Stimulated activated CD4-positive, alpha-beta T cell treated with anti-CD3 and anti-CD28 coated beads, Interleukin-4, amount 100 ng/mL, for 1 hour (primary cell): ENCODE measurements at places on chromosomes 16 and 17.

GRCh38 chr17:59425085-59425931 lies 93.9 kb downstream of the YPEL2 start:
- DNase-seq, result no peak

- no peak for DNase-seq
Observed at GRCh38 chr17:15323131-15323530, 18.3 kb downstream of the TEKT3 start.

DNA sequence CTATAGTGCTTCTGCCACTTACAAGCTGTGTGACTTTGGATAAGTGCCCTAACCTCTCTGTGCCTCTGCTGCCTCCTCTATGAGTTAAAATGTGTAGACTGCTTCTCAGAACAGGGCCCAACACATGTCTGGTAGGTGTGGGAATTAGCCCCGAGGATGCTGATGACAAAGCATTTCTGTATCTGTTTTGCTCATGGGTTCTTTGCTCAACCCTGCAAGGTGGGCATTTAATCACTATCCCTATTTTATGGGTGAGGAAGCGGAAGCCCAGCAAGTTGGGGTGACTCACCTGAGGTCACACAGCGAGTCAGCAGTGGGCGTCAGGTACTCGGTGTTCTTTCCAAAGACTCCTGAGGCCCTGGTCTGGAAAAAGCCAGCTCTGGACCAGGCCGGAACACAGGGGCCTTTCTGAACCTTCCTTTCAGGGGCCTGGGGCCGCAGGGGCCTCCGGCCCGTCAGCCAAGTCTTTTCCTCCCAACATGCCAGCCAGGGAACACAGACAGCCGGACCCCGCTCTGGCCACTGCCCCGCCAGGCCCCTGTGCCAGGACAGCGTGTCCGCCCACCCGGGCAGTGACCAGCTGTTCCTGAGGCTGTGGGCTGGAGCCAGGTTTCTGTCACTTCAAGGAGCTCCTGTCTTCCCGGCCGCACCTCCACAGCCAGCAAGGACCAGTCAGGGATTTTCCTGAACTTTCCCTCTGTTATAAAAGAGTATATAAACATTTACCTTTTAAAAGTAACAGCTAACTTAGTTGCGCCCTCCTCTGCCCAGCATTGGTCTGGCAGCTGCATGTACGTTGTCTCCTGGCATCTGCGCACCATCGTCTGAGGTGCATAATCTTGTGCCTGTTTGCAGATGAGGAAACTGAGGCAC lies 62.5 kb downstream of the SREBF1 start:
- no peak for DNase-seq

GRCh38 chr17:58686980-58687379 lies 4.9 kb downstream of the TEX14 start:
- DNase-seq, result no peak

- DNase-seq, result no peak
Observed at GRCh38 chr16:30974348-30974747, 10.7 kb upstream of the HSD3B7 start.

- DNase-seq, result peak; percentile 48
Observed at GRCh38 chr17:40540448-40540847, 24.8 kb downstream of the CCR7 start.

- no peak for DNase-seq
Observed at GRCh38 chr16:50573279-50573678, 25.1 kb downstream of the NKD1 start.

GRCh38 chr16:31477220-31478216 lies 5.4 kb upstream of the SLC5A2 start:
- peak; percentile 36 for DNase-seq

- no peak for DNase-seq
Observed at GRCh38 chr16:51141106-51141505, 10.0 kb downstream of the SALL1 start.

DNA sequence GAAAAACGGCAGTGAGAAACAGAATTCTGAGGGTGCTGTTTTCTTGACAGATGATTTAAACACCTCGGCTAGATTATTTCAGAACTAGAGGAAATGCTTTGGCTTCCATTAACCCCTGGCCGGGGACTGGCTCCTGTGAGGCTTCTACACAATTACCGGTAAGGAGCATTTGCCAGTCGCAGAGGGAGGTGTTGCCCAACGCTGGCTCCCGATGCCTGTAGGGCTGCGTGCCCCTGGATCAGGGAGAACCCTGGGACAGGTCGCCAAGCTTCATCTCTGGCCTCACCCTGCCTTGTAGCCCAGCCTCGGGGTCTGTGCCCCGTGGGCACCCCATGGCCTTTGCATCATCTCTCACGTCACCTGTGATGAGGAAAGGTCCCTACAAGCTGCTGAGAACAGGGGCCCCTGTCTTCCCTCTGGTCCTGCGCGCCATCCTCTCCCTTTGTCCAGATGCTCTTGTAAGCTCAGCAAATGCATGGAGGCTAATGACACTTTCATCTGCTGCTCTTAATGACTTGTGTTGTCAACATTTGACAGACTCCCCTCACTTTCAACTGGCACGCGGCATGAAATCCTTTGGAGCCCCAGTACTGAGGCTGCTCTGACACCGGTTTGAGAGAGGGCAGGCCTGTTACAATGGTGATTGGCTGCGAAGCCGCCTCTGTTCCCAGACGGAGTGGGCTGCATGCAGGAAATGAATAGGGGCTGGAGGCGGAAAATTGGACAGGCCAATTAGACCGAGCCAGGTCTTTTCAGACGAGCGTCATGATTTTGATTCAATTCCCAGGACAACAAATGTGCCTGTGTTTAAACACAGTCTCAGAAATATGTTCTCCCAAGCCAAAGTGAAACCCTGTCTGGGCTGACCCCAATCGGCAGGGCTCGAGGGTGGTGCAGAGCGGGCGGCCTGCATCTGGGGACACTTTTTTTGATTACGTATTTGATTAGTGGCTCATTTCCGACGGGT lies 85.5 kb upstream of the DOC2B start:
- no peak for DNase-seq

GRCh38 chr17:77245162-77245926 lies 104.6 kb downstream of the SEC14L1 start:
- DNase-seq, result no peak

DNA sequence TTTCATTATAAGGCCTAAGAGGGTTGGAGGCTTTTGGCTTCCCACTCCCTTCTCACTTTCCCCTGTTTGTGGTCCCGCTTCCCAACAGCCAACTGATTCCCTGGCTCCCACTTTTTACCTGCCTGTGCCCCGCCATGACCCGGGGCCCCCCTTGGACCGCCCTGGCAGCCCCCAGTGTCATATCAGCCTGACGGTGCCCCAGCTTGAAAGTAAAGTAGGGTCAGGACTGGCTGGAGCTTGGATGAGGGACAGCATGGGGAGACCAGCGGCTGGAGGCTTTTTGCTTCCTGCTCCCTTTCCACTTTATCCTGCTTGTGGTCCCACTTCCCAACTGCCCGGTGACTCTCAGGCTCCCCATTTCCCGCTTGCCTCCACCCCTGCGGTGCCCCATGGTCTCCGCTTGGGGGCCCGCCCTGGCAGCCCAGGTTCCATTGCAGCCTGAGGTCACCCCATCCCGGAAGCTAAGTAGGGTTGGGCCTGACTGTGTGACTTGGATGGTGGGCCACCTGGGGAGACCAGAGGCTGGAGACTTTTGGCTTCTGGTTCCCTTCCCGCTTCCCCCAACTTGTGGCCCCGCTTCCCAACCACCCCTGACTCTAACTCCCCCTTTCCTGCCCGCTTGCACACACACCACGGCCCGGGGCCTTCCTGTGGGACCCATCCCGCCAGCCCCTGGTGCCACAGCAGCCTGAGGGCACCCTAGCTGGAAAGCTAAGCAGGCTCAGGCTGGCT lies 2274.7 kb downstream of the TP53TG3F start:
- no peak for DNase-seq

- DNase-seq, result peak; percentile 56
Observed at GRCh38 chr16:3149630-3150345, 15.0 kb downstream of the ZNF213 start.

DNA sequence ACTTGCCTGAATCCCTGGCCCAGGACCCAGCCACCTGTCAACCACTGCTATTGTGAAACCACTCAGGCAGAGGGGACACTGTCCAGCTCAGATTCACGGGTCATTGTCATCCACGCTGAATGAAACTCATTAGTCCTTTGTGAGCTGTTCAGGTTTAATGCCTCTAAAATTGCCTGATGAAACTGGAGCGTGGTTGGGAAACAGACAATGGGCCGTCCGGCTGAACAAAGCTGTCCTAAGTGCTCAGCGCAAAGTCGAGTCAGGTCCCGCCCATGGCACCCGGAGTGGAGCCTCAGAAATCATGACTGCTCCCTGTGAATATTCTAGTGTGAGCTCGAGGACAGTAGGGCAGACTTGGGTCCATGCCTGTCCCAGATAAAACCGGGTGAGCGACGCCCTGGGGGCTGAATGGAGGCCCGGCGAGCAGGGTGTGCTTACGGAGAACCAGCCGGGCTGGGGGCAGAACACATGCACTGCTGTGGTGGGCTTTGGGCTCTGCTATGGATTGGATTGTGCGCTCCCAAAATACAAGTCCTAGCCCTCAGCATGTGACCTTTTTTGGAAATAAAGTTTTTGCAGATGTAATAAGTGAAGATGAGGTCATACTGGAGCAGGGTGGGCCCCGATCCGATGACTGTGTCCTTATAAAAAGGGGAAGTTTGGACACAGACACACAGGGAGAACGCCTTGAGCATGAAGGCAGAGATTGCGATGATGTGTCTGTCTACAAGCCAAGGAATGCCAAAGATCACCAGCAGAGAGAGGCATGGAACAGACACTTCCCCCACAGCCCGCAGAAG lies 12.9 kb upstream of the CMIP start:
- no peak for DNase-seq

DNA sequence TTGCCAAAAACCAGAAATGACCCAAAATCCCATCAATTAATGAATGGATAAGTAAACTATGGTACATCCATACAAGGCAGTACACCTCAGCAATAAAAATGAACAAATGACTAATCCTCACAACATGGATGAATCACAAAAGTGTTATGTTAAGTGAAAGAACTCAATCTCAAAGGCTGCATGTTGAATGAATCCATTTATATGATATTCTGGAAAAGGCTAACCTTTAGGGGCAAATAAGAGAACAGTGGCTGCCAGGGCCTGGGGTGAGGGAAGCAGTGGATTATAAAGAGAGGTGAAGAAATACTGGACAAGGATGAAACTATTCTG lies 46.1 kb upstream of the MSI2 start:
- DNase-seq, result no peak

DNA sequence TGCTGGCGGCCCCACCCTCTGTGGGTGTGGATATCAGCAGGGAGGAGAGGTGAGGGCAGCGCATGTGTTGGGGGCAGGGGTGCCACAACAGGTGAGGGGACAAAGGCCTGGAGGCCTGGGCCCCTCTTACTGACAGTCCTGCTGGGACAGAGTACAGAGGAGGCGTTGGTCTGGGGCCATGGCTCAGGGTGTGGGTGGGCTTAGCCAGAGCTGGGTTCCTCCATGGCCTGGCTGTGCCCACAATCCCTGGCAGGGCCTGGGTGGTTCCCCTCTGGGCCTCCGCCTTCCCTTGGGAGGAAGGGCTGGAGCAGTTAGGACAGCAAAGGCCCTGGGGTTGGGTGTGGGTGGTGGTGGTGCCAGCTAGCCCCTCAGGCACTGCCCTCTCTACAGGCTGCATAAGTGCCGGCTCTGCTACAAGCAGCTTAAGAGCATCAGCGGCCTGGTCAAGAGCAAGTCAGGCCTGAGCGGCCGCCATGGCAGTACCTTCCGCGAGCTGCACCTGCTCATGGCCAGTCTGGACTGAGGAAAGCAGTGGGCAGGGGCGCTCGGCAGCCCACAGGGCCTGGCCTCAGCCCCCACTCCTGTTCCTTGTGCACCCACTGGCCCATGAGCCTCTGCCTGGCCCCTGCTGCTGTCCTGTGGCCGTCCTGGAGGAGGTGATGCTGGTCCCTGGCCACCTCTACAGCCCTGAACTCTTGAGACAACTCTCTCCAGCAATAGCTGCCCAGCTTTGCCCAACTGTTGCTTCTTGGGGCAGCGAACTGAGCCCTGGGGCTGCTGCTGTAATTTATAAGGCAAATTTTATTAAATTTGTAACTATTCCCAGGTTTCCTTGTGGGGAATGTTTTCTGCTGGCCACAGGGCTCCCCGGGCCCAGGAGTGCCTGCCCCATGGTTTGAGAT lies 21.1 kb downstream of the KATNB1 start:
- DNase-seq, result no peak
